EH (cell line): ENCODE measurements at places on chromosomes 4 and X.

DNA sequence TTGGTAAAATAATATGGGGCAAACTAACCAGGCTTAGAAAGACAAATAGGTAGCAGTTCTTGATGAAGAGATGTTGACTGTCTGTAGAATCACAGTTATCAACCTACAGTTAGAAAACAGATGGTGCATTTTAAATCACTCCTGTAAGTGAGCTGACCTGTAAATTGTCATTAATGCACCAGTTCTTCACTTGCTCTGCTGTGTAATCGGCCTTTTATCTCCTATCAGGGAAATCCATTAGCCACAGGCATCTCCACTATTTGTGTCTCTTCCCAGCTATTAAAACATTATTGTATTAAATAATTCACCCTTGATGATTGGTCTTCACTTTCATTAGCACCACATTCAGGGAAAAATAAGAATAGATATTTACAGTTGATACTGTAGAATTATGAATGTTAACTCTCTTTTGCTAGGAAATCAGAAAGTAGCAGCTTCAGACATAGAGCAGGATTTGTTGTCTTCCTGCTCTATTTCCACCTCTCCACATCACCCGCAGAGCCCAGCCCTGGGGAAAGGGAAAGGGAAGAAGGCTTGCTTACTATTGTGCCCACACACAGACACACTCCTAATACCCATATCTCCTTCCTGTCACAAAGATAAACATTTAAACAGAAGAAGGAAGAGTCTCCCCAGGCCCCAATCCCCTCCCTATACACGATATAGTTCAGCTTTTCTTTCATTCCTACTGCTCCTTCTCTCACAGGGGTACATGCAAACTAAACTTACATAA is 97.1 kb downstream of the REELD1 start:
- DNase-seq = no peak

- DNase-seq = peak; percentile 89
Measured at GRCh38 chr4:145679520-145679919, 426 bp upstream of the C4orf51 start.

DNA sequence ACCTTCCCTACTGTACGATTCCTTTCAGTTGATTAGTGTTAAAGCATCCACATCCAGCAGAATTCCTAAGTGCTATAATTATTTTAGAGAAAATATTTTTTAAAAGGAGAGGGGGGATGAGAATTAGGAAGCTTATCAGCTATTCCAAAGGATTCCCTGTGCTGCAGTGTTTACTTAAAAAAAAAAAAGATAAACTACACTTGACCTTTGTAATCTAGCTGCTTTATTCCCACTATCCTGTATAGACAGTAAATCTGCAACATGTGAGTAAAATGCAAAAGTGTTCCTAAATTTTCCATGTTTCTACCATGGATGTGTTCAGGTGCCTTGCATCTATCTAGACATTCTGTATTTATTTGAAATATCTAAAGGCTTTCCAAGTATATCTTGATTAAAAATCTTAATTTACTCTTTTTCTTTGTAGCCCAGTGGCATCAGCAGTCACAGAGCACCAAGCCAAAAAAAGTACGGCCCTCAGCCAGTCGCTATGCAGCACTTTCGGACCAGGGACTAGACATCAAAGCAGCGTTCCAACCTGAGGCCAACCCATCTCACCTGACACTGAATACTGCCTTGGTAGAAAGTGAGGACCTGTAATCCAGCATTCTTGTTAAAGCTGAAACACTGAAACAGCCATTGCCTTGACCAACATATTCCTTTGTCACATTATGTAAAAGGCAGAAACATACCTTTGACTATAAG is 84.1 kb downstream of the CBR4 start:
- no peak for DNase-seq

GRCh38 chr4:40656201-40656863 is 26.7 kb upstream of the RBM47 start:
- no peak for DNase-seq

GRCh38 chr4:175891851-175892250 is 79.8 kb upstream of the GPM6A start:
- DNase-seq = peak; percentile 15
